ENCODE measurements at places on chromosomes 5 and 9.
A peak's percentile ranks its signal among the peaks of the same experiment; 100 is the strongest.

GRCh38 chr5:94505327-94506068 lies 112.9 kb downstream of the KIAA0825 start:
- no peak for DNase-seq

DNA sequence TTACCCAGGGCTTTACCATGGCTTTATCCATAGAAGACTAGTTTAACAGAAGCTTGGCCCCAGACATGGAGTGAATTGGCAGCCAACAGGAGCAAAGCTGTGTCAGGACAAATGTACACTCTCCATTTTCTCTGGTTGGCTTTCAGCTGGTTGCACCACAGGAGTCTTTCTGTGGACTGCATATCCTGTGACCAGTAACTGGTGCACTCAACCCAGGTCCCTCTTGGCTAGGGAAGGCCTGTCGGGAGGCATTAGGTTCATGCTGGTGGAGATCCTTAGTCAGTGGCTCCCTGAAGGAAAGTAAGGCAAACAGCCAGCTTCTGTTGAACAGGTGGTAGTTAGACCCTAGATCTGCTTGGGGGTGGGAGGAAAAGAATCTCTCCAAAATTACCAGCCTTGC lies 146.9 kb upstream of the TLX3 start:
- no peak for DNase-seq

DNA sequence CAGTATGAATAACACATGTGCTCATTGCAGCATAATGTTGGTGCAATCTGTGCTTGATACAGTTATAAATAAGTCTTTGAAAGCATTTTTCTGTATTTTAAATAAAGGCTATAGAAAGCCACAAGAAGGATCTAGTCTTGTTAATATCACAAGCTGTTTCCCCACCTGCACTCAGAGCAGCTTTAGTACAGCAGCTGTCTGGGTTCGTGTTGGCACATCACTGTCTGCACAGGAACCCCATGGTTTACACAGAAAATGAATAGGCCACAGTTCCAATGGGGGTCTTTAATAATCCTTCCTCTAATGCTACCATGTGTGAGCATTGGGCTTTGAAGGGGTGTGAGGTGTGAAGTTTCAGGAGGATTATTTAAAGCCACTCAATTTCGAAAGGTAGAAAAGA lies 2269.7 kb downstream of the MAT2B start:
- no peak for DNase-seq

- DNase-seq = no peak
Observed at GRCh38 chr5:40291338-40291737, 388.4 kb upstream of the PTGER4 start.

- no peak for DNase-seq
Observed at GRCh38 chr9:93601063-93601462, 24.7 kb downstream of the PHF2 start.

- no peak for DNase-seq
Observed at GRCh38 chr9:109417054-109417453, 81.1 kb downstream of the PTPN3 start.

DNA sequence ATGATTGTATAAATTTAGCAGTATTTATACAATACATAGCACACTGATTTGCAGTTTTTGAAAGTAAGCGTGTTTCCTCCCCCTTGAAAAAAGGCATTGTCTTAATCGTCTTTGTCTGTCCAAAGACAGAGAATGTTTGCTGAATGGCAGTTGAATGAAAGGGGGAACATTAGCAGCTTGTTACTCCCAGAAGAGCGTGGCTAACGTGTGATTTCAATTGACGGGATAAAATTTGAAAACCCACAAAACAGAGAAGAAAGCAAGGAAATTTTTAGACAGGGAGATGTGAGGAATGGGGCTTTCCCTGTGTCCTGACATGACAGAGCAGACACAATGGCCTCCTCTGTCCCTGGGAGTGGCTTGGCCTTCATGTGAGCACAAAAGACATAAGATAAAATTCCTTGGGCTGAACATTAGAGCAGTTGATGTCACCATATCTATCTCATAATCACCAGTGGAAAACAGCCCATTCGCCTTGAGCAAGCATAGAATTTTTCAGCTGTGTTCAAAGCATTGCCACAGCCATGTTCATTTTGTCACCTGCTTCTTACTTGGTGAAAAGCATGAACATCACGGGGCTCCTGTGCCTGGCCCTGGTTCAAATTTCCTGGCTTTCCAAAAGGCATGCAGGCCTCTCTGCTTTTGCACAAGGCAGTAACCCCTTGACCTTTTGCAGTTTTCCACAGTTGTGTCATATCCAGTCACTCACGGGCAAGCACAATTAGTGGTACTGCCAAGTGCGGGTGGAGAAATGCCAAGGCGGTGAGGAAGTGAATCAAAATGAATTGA lies 126.9 kb downstream of the TLE1 start:
- DNase-seq = peak; percentile 47

DNA sequence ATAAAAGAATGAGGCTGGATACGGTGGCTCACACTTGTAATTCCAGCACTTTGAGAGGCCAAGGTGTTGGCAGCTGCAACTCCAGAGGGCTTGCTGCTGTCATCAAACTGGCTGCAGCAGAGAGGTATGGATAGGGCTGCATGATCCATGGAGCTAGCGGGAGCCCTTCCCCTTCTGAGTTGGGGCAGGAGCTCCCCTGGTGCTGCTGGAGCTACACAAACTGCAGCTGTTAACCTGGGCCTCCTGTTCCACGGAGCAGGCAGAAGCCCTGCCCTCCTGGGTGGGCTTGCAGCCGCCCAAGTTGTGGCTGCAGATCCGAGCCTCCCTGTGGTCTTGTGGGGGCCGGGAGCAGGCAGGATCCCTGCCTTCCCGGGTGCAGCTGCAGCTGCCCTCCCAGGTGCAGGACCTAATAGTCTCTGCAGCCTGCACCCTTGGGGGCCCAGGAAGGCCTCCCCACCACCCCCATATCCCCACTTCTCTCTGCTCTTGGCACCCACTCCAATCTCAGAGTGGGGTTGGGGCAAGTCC lies 15.8 kb downstream of the CDC25C start:
- no peak for DNase-seq

GRCh38 chr9:33852216-33852826 lies 35.4 kb downstream of the UBE2R2 start:
- DNase-seq = peak; percentile 40

DNA sequence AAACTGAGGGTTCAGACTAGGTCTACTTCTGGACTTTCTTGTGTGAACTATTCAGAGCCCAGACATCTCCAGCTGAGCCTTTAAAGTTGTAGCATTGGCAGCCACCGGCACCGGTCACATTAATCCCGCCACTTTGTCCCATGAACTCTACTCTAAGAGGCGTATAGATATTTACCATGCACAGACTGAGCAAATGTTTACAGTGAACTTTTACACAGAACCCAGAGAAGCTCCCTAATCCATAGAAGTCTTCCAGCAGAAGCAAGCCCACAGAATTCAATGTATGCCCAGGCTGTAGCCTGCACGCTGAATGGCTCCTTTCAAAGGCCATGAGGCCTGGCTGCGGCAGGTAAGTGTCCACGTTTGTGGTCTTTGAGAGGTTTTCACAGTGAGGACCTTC lies 466.9 kb downstream of the ENC1 start:
- no peak for DNase-seq

DNA sequence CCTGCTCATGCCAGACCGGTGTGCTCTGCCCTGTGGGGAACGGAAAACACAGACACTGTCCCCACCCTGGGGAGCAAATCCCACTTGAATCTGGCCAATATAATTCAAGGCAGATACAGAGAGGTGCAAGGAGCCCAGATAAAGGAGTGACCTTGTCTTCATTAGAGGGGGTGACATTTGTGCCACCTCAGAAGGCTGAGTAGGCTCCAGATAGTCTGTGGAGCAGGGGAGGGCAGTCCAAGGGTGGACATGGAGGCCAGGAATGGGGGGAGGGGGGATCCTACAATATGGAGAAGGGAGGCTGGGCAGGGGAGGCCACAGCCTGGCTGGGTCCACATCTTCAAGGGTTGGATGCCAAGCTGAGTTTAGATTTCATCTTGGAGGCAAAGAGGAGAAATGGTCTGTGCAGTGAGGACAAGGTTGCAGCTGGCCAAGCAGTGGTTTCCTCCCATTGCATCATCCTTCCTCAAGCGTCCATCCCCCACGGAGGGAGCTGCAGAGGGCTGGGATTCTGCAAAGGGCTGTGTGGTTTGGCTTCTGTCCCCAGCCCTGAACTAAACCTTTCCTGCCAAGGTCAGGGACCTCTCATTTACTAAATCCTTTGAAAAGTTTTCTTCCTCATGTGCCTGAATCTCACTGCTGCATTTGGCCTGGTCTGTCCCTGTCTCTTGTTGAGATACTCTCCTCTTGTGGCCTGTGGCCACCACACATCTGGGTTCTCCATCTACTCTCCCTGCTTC lies 60.1 kb downstream of the GALNT12 start:
- peak; percentile 81 for DNase-seq

DNA sequence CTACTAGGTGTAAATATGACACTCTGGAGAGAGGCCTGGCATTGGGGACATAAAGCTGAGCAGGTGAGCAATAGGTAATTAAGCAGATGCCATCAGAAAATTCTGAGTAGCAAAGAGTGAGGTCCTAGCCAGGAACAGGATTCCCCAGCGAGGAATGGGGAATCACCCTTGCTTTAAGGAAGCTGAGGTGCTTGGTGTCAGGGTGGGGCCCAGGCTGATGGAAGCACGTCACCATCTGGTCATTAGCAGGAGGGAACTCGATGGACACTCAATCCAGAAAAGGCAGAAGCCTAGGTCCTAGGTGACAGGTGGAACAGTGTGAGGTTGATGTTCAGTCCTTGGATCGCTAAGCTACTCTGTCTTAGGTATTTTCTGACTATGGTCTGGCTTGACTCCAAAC lies 562.7 kb upstream of the DAP start:
- DNase-seq = no peak

GRCh38 chr9:135404451-135405144 lies 75.0 kb upstream of the PPP1R26 start:
- DNase-seq = no peak

GRCh38 chr9:97556721-97557605 lies 55.5 kb downstream of the TMOD1 start:
- DNase-seq = no peak
